ENCODE measurements at places on chromosomes 5 and 9.

DNA sequence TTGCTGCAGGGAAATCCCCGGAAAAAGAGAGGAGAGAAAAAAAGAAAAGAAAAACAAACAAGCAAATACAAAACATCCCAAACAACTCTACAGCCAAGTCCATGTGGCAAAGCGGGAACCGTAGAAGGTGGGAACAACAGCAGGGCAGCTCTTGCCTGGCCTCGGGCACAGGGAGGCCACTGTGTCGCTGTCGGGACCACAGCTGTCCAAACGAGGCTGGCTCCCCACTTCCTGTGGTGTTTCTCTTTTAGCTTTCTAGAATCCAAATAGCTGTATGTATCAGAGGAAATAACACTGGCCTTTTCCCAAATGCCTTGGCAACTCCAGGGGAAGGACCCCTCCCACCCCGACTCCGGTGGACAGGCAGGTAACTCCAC is 41.6 kb upstream of the EQTN start:
- DNase-seq = no peak

GRCh38 chr9:124452841-124453585 is 2.8 kb downstream of the ADGRD2 start:
- DNase-seq = no peak

- no peak for DNase-seq
Observed at GRCh38 chr9:27362447-27363210, 65.7 kb upstream of the EQTN start.

GRCh38 chr5:99019812-99020697 is 91.2 kb upstream of the CHD1 start:
- no peak for DNase-seq

DNA sequence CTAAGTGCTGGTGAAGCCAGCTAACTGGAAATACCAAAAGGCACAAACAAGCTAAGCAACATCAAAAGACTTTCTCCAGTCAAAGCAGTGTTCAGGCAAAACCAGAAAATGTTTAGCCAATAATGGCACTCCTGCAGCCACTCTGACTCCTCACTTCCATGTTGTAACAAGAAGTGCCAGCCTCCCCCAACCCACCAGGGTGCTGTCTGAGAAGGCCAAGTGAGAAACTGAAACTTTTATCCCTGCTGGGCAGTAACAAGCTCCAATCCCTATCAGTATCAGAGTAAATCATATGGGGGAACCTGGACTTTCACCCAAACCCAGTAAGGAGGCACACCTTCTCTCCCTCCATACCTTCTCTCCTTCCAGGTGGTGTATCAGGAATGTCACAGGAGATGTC is 414.8 kb upstream of the NMUR2 start:
- no peak for DNase-seq

GRCh38 chr5:38707352-38708210 is 138.2 kb upstream of the OSMR start:
- no peak for DNase-seq

GRCh38 chr5:175638305-175638704 is 19.6 kb upstream of the HRH2 start:
- no peak for DNase-seq
